Neural cell (in vitro differentiated cells): ENCODE measurements at places on chromosomes 3 and 15. TPM values are rescaled to one million over a fixed set of nuclear protein-coding genes. Genes with fewer than 3 reads are reported as not detected.

Gene COL6A5
- not detected in 2 replicates for polyA plus RNA-seq

Gene TUSC7
- not detected in 2 replicates for polyA plus RNA-seq

Gene EEF1AKMT4
- polyA plus RNA-seq = 1.6 and 1.8 TPM in 2 replicates

Gene CD80
- polyA plus RNA-seq = not detected in 2 replicates

Gene BFSP2
- not detected in 2 replicates for polyA plus RNA-seq

Gene IQCB1
- 50.2 and 51.8 TPM in 2 replicates for polyA plus RNA-seq

Gene TTLL13
- 0.33 TPM in 1 of 2 replicates, not detected in the other for polyA plus RNA-seq

Gene TF
- polyA plus RNA-seq = 0.24 and 1.4 TPM in 2 replicates

Gene CFAP92
- 0.69 and 1.6 TPM in 2 replicates for polyA plus RNA-seq

Gene WDR72
- polyA plus RNA-seq = 0.05 TPM in 1 of 2 replicates, not detected in the other

Gene GRK7
- polyA plus RNA-seq = 0.16 TPM in 1 of 2 replicates, not detected in the other

Gene TRANK1
- polyA plus RNA-seq = 11.6 and 15.5 TPM in 2 replicates

Gene ACTC1
- polyA plus RNA-seq = not detected in 2 replicates

Gene HMG20A
- polyA plus RNA-seq = 52.2 and 52.4 TPM in 2 replicates

Gene HCN4
- 4.0 and 4.5 TPM in 2 replicates for polyA plus RNA-seq

Gene GPR27
- polyA plus RNA-seq = 67.8 and 69.4 TPM in 2 replicates

Gene FEZF2
- polyA plus RNA-seq = 0.47 TPM in 1 of 2 replicates, not detected in the other

Gene AGBL1
- 0.12 TPM in 1 of 2 replicates, not detected in the other for polyA plus RNA-seq

Gene ZNF148
- polyA plus RNA-seq = 16.2 and 16.9 TPM in 2 replicates

Gene CHP1
- polyA plus RNA-seq = 19.6 and 24.0 TPM in 2 replicates

Gene SI
- polyA plus RNA-seq = not detected in 2 replicates

Gene RASL12
- polyA plus RNA-seq = not detected in 2 replicates
